Body of pancreas (tissue), 4 donors: ENCODE measurements at places on chromosomes 5 and 9.

GRCh38 chr9:124349675-124350493 is 65.4 kb downstream of the PSMB7 start:
- DNase-seq, result no peak

GRCh38 chr9:105282870-105283621 is 38.6 kb downstream of the SLC44A1 start:
- no peak for DNase-seq

DNA sequence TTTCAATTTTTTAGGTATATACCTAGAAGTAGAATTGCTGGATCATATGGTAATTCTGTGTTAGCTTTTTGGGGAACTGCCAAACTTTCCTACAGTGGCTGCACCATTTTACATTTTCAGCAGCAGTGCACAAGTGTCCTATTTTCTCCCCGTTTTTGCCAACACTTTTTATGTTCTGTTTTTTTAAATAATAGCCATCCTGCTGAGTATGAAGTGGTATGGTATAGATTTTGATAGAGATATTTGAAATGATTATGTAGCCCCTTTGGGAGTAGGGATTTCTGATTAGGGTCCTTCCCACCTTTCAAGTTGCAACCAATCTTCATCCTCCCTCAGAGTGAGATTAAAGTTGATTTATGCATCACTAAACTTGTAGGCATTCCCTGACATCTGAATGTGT is 76.5 kb downstream of the ARHGEF28 start:
- no peak for DNase-seq

DNA sequence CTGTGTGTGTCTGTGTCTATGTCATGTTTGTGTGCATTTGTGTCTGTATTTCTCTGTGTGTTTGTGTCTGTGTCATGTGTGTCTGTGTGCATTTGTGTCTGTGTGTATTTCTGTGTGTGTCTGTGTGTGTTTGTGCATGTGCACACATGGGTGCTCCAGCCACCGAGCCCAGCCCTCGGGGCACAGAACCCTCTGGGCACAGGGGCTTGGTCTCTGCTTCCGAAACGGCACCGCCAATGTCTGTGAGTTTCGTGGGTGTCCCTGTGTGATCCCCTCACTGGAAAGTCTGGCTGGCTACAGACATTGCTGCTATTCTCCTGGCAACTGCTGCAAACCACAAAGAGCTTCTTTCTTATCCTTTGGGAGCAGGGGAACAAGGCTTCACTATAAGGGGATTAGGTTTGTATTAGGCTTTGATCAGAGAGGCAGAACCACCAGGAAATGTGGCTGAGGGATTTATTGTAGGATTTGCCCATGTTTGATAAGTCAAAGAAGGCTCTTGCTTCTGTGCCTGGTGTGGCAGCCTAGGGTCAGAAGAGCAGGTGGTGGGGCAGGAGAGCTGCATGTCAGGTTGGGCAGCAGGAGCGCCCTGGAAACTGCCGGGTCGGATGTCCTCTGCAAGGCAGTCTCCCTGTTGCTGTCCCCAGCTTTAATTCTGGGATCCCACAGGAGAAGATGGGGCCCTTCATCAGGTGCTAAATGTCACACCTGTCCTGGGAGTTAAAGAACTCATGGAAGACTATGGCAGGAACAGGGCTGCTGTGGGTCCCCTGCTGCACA is 39.6 kb upstream of the FCN1 start:
- no peak for DNase-seq

- no peak for DNase-seq
Measured at GRCh38 chr5:164306662-164307061, 801.2 kb downstream of the MAT2B start.
